COLO829 (cell line): ENCODE measurements at places on chromosomes 12 and 14.
A peak's percentile ranks its signal among the peaks of the same experiment; 100 is the strongest.

GRCh38 chr12:1828856-1829255, 8.5 kb downstream of the LRTM2 start:
- no peak for DNase-seq

GRCh38 chr12:59780605-59781135, 184.8 kb downstream of the SLC16A7 start:
- DNase-seq = peak; percentile 15

DNA sequence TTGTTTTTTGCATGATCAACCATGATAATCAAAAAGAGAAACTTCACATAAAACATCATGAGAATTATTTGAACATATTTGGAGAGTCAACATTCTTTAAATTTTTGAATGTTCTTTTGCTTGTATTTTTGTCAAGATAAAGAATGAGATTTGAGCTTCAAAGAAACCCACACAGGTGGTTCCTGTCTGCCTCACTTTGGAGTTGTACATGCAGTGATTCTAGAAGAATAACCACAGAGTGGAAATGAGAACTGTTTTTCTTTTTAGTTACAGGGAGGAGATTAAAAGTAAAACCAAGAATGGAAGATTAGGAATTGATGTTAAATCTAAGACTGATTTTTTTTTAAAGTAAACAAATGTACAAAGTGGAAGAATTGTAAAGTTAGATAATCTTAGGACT, 2.3 kb upstream of the ZNF705A start:
- DNase-seq = no peak

DNA sequence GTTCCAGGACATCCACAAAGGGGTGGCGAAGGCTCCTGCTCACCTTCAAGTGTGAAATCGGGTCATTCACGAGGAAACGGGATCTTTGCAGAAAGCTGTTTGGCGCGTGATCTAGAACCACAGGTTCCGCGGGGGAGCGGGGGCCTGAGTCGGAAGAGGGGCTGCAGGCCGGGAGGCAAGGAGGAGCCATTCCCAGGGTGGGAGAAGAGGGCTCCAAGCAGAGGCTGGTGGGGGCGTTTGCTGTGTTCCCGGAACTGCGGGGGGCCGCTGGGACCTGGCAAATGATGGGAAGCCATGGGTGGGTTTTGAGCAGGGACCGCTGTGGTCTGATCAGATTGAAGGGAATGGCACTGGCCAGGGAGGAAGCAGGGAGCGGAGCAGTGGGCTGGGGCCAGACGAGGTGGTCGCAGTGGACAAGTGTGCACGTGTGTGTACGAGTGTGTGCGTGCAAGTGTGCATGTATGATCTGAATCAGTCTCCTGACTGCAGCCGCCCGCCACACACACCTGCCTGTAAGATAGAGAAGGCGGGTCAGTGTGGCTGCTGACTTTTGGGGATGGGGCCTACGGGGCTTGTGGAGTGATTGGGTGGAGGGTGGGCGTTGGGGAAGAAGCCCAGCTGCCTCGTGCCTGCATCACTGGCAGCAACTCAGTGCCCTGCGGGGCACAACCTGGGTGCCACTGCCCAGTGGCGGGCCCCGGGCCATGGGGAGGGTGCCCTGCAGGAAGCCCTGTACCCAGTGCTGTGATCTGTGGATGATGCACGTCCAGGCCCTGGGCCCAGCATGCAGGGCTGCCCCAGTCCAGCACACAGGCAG, 141.9 kb downstream of the KIF26A start:
- DNase-seq = no peak

DNA sequence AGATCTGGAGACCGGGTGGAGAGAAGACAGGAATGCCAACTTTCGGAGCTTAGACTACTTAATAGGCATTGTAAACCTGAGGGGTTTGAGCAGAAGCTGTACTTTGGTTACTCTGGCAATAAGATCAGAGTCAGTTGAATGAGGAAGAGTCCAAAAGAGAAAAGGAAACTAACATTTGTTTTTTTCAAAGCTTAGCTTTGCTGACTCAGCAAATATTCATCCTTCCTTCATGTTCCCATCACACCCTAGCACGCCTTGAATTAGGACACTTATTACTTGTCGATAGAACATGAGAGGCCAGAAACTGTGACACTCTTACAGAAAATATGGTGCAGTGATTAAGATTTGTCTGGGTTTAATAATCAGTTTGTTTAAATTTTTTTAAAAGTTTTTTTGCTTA, 266.9 kb upstream of the ATP2B1 start:
- DNase-seq = no peak

DNA sequence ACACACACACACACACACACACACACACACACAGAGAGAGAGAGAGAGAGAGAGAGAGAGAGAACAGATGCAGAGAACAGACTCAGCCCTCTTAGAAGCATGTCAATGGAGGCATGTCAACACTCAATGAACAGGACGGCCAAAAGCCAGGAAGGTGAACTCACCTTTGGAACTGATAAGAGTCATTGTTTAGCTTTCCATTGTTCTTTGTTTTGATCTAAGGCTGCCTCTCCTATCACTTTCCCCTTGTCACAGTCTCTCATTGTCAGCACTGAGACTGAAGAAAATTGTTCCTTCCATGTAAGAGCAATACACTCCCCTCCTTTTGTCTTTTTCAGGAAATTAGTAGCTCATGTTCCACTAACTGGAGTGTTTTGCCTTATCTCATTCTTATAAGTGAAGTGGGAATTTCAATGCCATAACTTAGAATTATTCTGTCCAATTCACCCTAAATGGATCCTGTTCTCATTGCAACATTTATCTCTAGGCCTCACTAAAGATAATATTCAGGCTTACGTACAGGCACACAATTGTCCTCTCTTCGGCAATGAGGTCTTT, 218.0 kb downstream of the DUSP6 start:
- DNase-seq = no peak

DNA sequence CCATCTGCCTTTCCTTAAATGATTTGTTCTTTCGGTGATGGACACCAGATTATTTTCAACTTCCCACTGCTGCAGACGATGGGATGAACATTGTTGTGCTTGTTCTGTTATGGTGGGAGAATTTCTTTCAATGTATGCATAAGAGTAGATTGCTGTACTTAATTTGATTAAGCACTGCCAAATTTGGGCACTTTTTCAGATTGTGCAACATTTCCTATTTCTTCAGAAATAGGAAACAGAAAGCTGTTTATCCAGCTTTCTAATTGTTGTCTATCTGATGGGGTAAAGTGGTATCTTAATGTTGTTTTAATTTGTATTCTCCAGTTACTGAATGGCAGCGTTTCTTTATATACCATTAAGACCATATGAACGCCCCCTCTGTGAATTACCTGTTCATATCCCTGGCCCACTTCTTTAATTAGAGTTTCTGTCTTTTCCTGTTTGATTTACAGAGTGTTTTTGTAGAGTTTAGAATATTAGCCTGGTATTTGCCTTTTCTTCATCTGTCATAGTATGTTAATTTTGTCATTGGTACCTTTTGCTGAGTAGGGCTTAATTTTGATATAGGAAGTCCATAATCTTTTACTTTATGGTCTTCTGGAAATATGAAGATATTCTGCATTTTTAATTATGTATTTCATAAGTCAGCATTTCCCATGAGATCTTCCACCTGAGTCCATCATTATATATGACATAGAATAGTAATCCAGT, 59.6 kb downstream of the DIP2B start:
- no peak for DNase-seq

GRCh38 chr12:96085475-96085874, 50.1 kb upstream of the LTA4H start:
- DNase-seq = no peak

GRCh38 chr12:127485528-127485927, 781.4 kb upstream of the TMEM132C start:
- DNase-seq = no peak

DNA sequence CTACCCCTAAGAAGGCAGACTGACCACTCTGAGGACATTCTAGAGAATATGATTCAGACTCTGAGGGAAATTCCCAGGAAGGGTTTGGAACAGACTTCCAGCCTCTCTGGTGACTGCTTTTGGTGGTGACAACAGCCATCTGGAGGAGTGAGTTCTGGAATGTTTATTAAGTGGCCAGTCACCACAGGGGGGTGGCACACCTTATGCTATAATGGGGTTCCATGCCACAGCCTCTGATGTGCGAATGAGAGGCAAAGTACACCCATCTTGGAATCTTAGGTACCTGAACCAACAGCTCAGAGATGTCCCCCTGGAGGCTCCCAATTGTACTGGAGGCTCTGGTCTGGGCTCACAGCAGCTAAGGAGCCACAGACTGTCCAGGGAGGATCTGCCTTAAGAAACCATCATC, 9.5 kb upstream of the TINF2 start:
- DNase-seq = no peak

DNA sequence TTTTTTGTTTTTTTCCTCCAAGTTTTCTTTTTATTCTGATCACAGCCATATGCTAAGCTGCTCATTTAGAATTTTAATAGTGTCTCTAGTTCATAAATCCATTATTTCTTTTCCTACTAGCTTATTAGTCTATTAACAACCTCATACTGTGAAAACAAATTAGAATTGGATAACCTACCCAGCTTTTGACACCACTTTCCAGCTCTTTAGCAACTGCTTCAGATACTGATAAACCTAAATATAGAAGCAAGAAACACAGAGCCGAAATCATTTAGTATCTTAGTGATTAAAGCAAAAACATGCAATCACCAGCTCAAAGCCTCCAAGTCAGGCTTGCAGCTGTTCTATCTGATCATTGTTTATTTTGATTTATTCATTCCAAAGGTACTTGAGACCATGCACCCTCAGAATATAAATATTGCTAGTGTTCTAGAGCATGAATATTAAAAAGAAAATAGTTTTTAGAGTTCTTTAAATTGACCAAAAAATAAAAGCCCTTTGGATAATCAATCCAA, 121.5 kb downstream of the STXBP6 start:
- DNase-seq = no peak

DNA sequence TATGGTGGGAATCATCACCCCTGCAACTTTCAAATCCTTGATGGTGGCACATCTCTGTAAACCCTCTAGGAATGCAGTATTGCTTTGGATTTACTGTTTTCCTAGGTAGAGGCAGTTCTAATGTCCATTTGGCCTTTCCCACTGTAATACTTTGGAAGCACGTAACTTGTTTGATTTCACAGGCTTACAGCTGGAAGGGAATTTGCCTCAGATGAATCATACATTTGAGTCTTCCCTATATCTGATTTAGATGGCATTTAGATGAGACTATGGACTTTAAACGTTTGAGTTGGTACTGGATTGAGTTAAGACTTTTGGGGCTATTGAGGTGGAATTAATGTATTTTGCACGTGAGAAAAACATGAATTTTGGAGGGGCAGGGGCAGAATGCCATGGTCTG, 35.9 kb downstream of the DAAM1 start:
- no peak for DNase-seq

- DNase-seq = no peak
These were observed 93.6 kb downstream of the SLC24A4 start for GRCh38 chr14:92416544-92416943.

GRCh38 chr12:92439420-92439805, 263.4 kb upstream of the PLEKHG7 start:
- DNase-seq = peak; percentile 63

GRCh38 chr12:115370650-115371049, 686.7 kb upstream of the TBX3 start:
- no peak for DNase-seq

GRCh38 chr12:122080149-122081082, 1.9 kb downstream of the MLXIP start:
- peak; percentile 67 for DNase-seq

GRCh38 chr12:57063991-57064685, 14.2 kb upstream of the MYO1A start:
- DNase-seq = no peak

DNA sequence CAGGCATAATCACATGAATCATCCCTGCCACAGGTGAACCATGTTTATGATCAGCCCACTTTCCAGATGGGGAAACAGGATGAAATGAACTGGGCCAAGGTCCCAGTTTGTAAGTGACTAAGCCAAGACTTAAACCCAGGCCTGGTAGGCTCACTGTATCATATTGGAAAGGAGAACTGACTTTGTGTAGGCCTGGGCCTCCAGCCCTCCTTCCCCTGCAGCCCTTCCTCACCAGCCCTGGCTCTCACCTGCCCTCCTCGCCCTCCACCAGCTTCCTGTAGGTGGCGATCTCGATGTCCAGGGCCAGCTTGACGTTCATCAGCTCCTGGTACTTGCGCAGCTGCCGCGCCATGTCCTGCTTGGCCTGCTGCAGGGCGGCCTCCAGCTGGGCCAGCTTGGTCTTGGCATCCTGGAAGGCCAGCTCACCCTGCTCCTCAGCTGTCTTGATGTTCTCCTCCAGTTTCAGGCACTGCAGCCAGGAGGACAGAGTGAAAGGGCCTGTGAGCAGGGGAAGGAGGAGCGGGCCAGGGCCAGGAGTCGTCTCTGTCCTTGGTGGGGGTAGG, 19.8 kb downstream of the KRT80 start:
- no peak for DNase-seq

GRCh38 chr14:21734457-21735074, 60.9 kb upstream of the OR4E1 start:
- DNase-seq = peak; percentile 5

GRCh38 chr12:85280165-85280983, at the start of gene ALX1:
TSS of gene ALX1 (plus strand) at chr12:85280220. CDS start at chr12:85280262, 42 bp downstream.
- peak; percentile 34 for DNase-seq

- no peak for DNase-seq
These were observed 14.1 kb downstream of the CCDC63 start for GRCh38 chr12:110860833-110861296.

- no peak for DNase-seq
These were observed 63.1 kb downstream of the BBS10 start for GRCh38 chr12:76284816-76285750.

DNA sequence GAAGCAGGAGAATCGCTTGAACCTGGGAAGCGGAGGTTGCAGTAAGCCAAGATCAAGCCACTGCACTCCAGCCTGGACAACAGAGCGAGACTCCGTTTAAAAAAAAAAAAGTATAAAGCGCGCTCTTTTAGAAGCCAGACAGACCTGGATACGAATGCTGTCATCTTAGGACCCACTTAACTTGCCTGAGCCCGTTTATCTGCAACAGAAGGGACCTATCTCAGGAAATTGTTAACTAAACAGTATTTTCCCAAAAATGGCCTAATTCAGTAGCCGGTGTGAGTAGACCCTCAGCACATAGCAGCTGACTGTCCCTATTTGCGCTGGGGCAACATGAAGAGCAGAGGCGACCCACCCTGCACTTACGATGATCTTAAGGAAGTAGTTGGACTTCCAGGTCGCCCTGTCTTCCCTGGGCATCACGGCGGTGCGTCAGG, 529 bp downstream of the RPLP0 start:
- no peak for DNase-seq

DNA sequence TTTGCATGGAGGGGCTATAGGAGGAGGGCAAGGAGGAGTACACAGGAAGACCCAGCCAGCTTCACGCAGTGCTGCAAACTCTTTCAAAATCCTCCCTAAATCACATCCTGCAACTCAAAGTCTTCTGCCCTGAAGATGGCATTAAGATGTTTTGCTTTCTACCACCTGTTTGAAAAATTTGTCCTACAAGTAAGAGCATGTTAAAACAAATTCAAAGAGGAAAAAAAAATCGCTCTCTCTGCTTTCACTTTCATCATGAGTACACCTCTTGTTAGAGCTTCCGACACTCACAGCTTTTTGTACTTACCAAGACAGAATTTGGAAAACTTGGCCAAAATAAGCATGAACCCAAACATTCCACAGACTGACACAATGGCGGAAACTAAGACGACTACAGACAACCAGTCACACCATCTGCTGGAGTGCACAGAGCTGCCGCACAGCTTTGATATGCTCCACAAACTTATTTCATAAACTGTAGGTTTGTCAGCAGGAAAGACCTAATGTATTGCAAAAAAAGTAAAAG, 21.3 kb downstream of the GCH1 start:
- no peak for DNase-seq
